RPMI7951 (cell line): ENCODE measurements at places on chromosomes 7 and 10.

GRCh38 chr10:6997509-6997908 lies 413.3 kb downstream of the SFMBT2 start:
- no peak for DNase-seq

DNA sequence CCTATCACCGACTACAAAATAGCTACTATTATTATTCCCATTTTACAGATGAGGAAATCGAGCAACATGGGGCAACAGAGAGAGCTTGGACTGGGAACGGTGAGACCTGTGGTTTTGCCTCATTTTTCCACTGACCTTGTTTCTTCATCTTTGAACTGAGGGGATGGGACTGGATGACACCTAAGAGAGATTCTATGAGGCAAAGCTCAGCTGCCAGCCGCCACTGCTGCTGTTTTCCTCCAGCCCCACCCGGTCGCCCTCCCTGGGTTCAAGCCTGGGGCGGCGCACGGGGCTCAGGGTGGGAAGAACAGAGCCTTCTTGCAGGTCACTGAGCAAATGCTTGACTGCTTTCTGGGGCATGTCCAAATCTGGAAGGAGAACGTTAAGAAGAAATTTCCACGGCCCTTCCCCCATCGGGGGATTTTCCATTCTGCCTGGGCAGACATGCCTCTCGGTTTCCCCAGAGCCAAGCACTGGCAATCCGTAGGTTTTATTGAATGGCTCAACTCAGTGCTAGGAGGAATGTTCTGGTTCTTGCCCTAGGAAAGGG lies 12.3 kb downstream of the DDIT4 start:
- peak; percentile 59 for DNase-seq

- DNase-seq: no peak
Observed at GRCh38 chr10:116084161-116084560, 188.8 kb downstream of the GFRA1 start.

DNA sequence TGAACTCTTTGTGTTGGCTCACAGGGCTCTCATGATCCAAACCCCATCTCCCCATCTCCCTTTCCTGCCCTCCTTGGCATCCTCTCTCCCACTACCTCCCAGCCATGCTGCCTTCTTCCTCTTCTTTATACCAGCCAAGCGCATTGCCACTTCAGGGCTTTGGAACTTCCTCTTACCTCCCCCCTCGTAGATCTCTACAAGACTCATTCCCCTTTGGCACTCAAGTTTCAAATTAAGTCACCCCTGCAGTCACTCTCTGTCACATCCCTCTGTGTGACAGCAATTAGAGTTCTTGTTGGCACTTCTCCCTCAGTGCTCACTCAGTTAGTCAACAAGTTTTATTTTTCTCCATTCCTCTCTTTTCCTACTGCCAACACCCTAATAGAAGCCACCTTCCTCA lies 20.8 kb upstream of the NRP1 start:
- no peak for DNase-seq

GRCh38 chr7:130667593-130668257 lies 823 bp downstream of the COPG2 start:
- peak; percentile 15 for DNase-seq

GRCh38 chr7:15407910-15408309 lies 153.9 kb downstream of the AGMO start:
- DNase-seq: no peak

GRCh38 chr7:100632951-100633717 lies 8.2 kb downstream of the TFR2 start:
- DNase-seq: peak; percentile 42

- peak; percentile 80 for DNase-seq
Observed at GRCh38 chr10:35300063-35300699, 36.1 kb upstream of the CCNY start.

- no peak for DNase-seq
Observed at GRCh38 chr7:106626376-106627164, 34.4 kb downstream of the CCDC71L start.

- DNase-seq: peak; percentile 33
Observed at GRCh38 chr7:6268907-6269306, 3.5 kb downstream of the CYTH3 start.

GRCh38 chr7:66362136-66362535 lies 157.0 kb downstream of the TPST1 start:
- no peak for DNase-seq

- no peak for DNase-seq
Observed at GRCh38 chr7:134554417-134554966, 5.6 kb downstream of the AKR1B15 start.

DNA sequence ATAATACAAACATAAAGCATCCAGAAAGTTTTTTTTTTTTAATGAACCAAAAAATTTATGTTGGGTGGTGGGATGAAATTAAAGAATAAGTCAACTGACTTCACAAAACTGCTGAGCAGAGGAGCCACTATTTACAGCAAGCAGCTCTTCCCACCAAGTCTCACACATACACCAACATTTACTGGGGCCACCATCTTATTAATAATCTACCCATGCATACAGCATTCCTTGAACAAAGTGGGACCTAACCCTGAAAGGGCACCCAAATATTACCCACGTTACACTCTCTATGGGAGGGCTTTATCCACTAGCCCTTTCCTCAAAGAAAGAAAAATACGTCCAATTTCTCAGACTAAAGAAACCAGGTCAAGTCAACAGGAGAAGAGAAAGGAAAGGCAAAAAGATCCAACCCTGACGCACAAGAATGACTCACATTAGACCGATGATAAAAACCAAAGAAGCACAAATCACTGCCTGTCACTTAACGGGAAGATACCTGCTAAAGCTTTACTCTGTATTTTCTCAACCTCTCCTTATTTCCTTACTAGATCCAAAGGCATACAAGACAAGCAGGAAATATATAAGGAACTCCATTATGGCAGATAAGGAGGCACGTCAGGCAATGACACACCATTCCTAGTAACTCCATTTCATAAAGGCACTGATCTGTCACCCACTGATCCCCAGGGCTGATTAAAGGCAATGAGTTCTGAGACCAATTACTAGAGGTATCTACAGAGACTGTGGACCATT lies 141.8 kb upstream of the ASAH2 start:
- peak; percentile 57 for DNase-seq

GRCh38 chr10:109239371-109239770 lies 683.9 kb downstream of the XPNPEP1 start:
- DNase-seq: no peak

DNA sequence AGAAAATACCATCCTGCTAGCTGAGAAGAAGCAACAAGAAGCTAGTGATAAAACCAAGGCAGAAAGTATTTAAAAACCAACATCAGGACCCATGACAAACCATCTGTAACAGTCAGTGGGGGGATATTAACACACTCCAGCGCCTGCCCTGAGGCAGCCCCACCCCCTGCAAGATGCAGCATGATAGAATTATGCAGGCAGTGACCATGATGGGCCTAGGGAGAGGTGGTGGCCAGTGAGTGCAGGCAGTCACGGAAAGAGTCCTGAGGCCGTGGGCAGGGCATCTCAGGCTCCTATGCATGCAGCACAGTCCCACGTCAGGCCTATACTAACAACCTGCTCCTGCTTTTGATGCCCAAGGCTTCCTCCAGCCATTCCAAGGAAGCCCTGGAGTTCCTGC lies 686.9 kb downstream of the GRID1 start:
- DNase-seq: no peak
